Mammary epithelial cell (primary cell): ENCODE measurements at places on chromosomes 1 and 21. TPM values are rescaled to one million over a fixed set of nuclear protein-coding genes. Genes with fewer than 3 reads are reported as not detected.

Gene NPPA
- total RNA-seq = not detected in 2 replicates

Gene KRTAP19-3
- not detected in 2 replicates for total RNA-seq

DNA sequence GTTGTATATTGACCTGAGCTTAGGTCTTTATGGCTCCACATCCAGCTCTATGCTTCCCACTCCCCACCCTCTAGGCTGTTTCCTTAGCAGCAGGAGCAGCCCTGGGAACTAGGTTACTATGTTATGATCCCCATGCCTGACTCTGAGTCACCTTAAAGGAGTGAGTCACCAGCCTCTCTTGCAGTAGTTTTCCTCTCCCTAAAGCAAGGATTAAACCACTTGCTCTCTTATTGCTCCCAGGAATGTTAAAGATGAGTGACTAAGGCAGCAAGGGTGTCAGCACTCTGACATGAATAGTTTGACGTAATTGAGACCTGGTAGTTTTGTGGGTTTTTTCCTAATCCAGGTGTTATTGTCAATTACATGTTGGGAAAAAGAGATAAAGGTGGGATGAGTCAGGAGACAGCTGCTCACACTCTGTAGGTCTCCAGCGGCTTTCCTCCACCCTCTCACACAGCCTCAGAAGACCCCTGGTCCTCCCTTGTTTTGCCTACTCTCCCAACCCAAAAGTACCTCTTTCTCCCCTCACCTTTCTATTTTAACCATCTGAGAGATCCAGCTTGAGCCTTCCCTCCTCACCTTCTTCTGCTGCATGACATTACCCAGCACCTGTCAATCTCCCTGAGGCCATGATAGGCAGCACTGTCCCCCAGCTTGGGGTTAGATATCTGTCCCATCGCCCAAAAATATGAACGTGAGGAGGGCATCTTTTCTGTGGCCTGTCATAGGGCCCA, 369.1 kb upstream of the VAMP3 start:
- DNase-seq = peak; percentile 99

GRCh38 chr1:151267760-151268159, 13.2 kb downstream of the PSMD4 start:
- peak; percentile 19 for DNase-seq

GRCh38 chr1:24294716-24295371, 24.3 kb upstream of the GRHL3 start:
- peak; percentile 91 for DNase-seq

DNA sequence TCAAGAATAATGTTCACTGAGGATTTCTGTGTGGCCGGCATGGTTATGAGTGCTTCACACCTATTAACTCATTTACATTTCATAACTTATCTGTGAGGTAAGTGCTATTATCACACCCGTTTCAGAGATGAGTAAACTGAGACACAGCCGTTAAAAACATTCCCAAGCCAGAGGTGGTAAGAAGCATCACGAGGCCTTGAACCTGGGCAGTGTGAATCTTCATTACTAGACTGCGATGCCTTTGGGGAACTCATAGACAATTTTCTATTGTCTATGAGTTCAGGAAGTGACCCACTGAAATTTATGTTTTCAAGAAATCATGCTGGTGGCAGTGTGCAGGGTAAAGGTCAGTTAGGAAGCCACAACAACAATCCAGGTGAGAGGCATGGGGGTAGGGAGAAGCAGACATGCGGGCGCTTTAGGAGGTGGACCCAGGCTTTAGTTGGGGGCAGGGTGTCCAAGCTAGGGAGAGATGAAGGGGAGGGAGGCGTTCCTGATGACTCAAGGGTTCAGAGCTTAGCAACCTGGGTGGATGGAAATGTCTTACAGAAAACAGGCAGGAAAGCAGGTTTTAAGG, 14.5 kb downstream of the GNG12 start:
- DNase-seq = no peak
